ENCODE measurements at places on chromosomes 7 and 10.

DNA sequence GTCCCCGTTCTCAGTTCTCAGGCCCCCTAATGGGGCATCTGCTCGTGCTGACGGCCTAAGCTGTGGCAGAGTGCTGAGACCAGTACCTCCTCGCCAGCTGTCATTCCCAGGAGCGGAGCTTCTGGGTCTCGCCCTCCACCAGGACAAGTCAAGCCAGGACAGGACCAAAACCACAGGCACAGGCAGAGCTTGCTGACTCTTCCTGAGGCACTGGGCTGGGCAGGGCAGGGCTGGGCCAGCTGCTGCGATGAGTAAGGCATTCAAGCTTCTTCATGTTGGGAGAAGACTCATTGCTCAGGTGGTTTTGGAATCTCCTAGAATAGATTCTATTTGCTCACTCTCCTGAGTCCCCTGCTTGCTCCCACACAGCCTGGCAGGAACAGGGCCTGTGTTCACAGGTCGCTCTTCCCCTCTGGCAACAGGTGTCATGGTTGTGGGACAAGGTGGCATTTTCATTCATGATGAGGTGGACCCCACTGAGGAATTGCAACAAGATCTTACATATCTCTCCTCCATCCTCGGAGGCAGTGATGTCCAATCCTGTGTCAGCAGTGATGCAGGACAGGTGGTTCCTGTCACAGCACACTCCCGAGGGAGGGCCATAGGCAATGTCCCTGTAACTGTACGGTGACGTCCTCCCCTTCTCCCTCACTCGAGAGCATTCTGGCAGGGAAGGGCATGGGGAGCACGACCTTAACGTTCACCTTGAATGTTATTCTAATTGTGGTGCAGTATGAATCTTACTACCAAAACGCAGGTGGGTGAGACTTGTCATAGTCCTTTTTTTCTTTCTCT, 17.0 kb upstream of the SH3PXD2A start:
- DNase-seq: no peak

DNA sequence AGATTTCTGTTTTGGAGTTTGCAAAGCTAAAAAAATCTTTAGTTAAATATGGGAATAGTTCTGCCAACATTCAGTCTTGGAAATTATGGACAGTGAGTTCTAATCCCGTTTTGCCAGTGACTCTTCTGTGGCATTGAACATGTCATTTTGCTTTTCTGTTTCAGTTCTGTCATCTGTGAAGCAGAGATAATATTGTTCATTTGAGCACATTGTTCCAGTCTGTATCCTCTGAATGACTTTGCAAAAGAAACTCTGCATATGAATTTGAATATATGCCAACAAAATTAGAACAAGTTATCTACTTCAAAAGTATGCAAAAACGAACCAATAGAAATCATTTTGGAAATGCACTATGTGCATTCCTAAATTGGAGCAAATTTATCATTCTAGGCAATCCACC, 746.0 kb upstream of the POT1 start:
- no peak for DNase-seq

GRCh38 chr7:88760136-88760515, 626 bp downstream of the ZNF804B start:
- DNase-seq: no peak

GRCh38 chr10:122849090-122849489, 3.4 kb upstream of the CUZD1 start:
- no peak for DNase-seq

DNA sequence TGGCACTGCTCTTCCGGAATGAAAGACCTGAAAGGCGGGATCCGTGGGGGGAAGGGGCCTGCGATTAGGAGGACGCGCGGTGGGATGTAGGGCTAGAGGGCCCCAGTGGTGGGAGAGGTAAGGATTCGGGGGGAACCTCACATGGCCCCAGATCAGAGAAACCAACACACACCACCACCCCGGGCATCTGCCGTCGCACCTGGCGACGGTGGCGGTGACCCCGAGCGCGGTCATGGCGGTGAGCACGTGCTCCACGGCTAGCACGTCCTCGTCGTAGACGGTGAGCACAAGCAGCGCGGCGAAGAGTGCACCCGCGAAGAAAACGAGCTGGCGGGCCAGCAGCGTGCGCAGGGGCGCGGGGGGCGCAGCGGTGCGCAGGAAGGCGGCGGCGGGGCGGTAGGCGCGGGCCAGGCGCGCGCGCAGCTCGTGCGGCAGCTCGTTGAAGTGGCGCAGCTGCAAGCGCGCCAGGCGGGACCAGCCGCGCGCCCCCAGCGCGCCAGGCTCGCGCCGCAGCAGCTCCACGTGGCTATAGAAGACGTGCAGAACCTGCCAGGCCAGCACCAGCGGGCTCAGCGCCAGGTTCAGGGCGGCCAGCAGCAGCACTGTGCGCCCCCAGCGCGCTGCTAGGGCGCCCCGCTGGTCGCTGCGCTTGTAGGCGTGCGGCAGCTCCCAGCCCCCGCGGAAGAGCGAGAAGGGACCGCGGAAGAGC, 5.7 kb downstream of the ATG9B start:
- no peak for DNase-seq

DNA sequence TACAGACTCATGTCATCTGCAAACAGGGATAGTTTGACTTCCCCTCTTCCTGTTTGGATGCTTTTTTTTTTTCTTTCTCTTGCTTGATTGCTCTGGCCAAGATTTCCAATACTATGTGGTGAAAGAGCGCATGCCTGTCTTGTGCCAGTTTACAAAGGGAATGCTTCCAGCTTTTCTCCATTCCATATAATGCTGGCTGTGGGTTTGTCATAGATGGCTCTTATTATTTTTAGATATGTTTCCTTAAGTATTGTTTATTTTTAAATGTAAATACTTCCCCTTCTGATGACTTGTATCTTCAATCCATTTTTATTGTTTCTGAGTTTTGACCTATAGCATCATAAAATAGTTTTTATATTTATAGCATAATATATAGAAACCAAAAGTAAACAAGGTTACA, 17.9 kb downstream of the FAM237B start:
- no peak for DNase-seq

- no peak for DNase-seq
Measured at GRCh38 chr10:59967079-59967478, 60.7 kb upstream of the CCDC6 start.

GRCh38 chr10:79378383-79378646, 31.0 kb downstream of the PPIF start:
- no peak for DNase-seq

DNA sequence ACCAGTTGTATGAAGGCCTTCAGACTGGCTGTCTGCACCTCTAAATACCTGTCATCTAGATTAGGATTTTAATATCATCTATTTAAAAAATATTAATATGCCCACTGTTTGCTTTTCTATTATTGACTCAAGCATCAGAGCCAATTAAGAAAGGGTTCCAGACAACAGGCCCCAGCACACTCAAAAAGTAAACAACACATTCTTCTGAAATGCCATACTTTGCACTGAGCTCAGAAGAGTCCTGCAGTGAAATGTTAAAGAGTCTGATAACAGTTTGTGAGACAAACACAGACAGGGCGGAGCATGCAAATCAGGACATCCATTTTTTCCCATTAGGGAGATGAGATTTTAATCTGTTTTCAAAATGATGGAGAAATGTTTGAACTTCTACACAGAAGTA, 45.9 kb upstream of the KLF6 start:
- no peak for DNase-seq

DNA sequence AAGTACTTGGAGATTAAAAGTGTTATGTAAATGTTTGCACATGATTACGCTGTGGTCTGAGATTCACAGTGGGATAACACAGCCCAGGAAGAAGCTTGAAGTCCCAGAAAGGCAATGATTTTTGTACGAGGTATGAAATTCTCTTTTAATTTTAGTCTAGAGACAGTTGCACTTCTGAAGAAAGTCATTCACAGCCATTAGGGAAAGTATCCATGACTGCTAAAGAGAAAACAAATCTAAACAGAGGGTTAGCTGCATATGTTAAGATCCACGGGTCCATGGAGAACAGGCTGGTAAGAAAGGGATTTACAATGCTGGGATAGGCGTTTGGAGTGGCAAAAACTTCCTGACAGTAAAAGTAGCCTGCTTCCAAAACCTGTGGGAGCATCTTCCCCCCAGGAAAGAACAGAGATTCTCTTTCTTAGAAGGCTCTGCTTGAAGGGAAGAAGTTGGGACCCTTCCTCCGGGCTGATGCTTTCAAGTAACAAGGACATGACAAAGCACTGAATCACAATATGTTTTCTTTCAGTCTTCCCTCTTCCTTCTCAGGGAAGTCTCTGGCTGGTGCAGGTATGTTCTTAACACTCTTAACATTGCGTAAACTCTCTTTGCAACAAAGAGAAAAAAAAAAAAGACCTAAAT, 220.8 kb upstream of the CELF2 start:
- no peak for DNase-seq

DNA sequence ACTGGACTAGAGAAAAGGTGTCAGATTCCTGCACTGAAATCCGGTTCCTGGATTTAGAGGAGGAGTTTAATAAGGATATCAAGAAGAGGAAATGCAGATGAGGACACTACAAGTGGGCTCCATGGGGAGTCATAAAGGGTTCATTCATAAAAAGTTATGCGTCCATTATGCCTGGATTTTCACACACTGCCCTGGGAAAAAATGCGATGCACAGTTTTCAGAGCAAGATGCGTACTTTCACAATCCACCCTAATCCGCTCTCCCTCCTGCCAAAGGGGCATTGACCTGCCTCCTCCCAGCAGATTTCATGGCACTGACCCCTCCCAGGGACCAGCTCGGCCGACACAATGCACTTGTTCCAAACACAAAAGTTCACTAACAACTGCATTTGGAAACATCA, 42.2 kb upstream of the OPALIN start:
- peak; percentile 48 for DNase-seq

DNA sequence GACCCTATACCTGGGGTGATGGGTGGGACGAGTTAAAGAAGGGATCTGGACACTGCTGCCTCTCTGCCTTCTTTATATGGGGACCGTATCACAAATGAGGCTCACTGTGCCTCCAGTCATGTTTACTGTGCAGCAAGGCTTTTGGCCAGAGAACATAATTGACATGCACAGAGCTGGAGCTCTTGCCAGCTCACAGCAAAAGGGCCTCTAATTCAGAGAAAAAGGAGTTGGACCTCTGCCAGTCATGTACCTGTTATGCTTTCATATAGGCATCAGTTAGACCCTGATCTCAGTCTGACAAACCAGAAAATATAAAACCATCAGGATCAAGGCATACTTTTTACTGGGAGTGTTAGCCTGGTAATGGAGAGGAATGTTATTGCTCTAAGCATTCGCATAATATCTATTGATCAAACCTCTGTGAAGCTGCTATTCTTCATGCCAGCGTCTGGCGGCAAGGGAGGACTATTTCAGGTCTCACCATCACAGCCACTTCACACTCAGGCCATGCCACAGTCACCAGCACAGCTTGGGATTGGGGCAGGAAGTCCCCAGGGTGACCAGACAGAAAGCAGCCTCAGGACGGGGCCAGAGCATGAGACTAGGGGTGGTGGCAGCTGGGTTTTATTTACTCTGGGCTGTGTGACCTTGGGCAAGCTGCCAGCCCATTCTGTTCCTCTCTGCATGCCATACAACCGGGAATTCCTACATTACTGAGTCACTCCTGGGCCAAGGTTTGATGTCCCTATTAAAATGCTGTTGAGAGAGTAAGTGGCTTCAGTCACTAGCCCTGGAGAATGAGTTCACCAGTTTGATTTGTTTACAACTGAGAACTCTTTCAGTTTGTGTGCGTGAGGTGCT, 90.1 kb downstream of the NPSR1 start:
- DNase-seq: peak; percentile 51

DNA sequence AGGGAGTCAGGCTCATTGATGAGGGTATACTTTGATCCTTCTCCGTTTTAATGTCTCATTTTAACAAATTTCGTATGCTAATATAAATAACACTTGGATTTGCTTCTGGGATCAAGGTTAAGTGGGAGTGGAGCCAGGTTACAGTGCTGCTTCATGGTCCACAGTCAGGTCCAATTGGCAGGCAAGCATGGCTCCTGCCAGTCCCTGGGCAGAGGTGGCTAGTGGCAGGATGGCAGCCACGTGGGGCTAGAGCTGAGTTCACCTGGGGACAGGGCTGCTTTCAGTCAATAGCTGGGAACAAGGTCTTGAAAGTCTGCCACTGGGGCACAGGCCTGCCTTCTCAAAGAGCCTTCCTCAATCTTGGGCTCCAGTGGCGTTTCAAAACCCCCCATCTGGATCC, 16.0 kb upstream of the VWA2 start:
- DNase-seq: peak; percentile 62

DNA sequence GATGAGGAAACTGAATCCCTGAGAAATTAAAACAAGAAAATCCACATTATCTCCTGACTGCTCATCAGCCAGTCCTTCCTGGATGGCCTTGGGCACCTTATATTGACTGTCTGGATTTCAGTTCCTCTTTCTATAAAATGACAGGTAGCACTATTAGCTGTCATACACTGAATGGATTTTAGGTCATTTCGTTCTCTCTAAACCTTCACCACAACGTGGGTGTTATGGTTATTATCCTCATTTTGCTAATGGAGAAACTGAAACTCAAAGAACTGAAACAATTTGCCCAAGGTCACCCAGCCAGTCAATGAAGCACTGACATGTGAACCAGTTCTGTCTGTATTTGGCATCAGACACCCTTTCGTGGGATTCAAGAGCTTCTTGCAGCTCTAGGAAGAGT, 193.8 kb downstream of the CYP26A1 start:
- DNase-seq: no peak

DNA sequence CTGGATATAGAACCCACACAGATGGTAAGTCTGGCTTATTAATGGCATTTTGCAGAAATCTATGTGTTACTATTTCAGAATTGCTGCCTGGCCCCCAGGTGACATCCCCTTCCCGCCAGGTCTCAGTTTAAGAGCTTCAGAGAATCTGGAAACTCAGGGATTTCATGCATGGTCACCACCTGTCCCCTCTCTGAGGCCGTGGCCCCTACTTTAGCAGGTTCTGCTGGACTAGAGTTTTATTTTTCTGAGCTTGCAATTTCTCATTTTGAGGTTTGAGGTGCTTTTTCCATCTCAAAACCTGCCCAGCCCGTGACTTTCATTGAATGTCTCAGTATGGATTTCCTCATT, 24.7 kb upstream of the GJD4 start:
- no peak for DNase-seq

DNA sequence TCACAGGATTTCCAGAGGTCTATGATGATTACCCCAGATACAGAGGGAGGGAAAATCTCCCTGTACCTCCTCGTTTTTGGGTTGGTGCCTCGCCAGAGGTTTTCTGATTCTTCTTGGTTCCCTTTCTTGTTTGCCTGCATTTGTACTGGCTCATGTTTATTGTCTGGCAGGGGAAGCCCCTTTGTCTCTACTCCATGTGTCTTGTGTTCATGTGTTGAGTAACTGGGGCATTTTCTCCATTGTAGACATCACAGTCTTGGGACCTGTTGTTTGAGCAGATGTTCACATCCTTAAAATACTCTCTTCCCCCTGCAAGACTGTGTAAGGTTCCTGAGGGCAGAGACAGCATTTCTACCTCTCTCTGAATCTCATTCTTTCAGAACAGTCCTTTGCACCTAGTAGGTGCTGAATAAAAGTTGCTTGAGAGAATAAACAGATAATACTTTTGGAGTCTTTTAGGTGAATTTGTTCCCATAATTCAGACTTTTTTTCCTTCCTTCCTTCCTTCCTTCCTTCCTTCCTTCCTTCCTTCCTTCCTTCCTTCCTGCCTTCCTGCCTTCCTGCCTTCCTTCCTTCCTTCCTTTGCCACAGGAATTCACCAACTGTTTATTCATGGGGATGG, 25.1 kb downstream of the CDK14 start:
- DNase-seq: no peak

All from right lobe of liver (tissue), 6 donors.